ENCODE measurements at places on chromosomes 6 and 20.

DNA sequence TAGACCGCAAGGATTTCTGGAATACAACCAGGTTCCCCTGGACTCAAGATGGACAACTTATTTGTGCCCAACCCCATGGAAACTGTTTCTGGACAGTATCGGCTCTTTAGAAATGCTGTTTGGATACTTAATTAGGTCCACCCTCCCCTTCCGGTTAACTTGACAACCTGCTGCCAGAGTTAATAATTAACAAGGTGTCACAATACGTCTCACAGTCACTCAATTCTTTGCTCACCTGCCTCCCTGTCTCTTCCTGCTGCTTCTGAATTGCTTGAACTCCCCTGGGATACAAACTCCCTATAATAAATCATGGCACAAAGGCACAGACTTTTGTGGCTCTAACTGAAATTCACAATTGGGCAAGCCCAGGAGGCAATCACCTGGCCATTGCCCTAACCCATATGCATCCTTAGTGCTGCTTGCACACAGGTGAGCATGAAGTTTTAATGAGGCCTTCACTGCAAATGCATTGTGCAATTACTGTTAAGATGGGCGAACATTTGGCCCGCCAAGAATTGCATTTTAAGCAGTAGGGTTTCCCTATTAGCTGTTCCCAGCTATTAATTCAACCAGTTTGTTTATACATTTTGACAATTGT is 504.4 kb upstream of the NOX3 start:
- no peak for DNase-seq

GRCh38 chr20:3786126-3786484 is 435 bp downstream of the CENPB start:
- DNase-seq: peak; percentile 95

GRCh38 chr6:126890055-126890454 is 228.4 kb upstream of the RSPO3 start:
- no peak for DNase-seq

GRCh38 chr6:40903456-40903855 is 135.6 kb downstream of the UNC5CL start:
- no peak for DNase-seq
